ENCODE measurements at places on chromosomes 3 and 15.

DNA sequence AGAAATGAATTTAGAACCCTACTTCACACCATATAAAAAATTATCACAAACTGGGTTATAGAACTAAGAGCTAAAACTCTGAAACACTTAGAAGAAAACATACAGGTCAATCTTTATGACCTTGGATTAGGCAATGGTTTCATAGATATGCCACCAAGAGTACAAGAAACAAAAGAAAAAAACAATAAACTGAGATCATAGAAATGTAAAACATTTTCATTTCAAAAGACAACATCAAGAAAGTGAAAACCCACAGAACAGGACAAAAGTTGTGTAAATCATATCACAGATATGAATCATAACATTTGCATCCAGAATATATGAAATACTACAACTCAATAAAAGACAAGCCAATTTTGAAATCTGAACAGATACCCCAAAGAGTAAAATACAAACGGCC, 72.4 kb downstream of the TBL1XR1 start:
- no peak for DNase-seq

- no peak for DNase-seq
Measured at GRCh38 chr3:155701882-155702465, 42.9 kb downstream of the PLCH1 start.

DNA sequence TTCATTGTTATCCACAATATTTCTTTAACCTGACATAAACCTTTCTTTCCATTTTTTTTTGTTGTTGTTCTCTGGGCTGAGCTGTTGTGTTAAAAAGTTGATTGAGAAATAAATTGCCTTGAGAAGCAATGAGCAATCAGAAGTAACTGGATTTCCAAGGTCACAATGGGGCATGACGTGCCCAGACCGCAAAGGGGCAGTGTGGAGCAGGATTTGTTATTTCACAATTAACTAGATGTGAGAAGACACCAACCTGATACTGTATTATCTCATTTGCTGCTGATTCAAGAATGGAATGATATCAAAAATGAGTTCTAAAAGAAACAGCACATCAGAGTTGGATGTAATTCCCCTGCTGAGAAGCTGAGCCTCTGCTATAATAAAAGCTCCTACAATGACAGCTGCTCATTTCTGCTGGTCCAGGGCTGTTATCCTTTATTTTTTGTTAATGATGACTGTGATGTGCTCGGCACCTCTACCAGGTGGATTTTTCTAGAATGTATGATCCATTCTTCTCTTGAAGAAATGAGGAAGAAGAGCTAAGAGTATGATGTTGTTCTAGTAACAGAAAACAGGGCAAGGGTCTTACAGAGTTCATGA, 28.1 kb downstream of the CPNE4 start:
- peak; percentile 11 for DNase-seq

- DNase-seq, result no peak
Measured at GRCh38 chr15:72774696-72775383, 8.7 kb downstream of the ADPGK start.

DNA sequence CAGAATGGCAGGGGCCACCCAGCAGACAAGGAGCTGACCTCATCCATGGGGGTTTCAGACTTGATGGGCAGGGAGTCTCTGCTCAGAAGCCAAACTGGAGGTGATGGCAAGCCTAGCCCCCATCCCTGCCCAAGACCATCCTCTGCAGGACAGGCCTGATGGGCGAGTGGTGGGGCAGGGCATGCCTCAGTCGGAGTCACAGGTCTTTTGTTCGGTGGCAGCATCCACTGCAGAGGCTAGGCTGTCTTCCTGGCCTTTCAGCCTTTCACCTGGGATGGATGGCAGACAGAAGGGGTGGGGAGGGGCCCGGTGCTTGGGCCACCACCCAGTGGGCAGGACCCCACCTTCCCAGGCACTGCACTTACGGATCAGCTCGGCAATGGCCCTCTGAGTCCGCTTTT, 44.4 kb downstream of the PTH1R start:
- no peak for DNase-seq

DNA sequence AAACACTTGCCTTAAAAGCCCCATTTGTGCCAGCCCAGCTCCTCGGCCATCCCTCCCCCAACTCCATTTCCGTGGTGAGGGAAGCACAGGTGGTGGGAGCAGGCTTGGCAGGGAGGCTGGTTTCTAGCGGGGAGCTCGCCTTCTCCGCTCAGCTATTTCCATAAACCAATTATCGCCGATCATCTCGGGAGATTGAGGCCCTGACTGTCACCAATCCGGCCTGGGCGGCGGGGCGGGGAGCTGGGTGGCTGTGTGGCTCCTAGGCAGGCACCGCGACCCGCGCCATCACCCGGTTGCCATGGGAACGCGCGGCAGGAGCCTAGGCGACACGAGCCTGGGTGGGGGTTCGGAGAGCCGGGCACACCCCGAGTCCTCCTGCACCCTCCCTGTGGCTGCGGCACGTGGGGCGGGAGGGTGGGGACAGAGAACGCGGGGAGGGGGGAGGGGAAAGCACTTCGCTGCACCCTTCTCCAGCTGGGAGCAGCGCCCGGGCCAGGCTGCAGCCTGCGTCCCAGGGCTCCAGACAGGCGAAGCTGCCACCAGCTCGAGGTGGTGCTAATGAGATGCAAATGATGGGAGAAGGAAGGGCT, 9.3 kb downstream of the CCDC33 start:
- DNase-seq, result peak; percentile 25

DNA sequence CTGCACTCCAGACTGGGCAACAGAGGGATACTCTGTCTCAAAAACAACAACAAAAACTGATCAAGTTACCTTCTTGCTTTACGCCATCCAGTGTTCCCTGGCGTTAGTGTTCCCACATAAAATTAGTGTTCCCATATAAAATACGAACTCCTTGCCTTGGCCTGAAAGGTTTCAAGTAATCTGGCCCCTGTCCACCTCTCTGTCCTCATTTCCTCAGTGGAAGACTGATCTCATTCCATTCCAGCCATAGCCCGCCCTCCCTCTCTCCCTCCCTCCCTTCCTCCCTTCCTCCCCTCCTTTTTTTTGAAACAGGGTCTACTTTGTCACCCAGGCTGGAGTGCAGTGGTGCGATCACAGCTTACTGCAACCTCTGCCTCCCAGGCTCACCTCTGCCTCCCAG, 2.8 kb upstream of the CAND2 start:
- no peak for DNase-seq

DNA sequence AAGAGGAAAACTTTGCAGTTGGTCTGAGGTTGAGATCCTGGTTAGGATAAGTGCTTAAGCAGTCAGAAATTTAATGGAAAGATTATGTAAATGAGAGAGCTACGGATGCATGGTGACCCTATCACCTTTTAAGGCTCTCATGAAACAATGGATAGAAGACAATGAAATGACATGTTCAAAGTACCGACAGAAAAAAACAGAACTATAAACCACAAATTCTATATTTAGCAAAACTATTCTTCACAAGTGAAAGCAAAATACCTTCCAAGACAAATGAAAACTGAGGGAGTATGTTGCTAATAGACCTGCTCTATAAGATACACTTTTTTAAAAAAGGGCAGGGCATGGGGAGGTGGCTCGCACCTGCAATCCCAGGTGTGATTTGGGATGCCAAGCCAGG, 32.2 kb downstream of the DNAAF4 start:
- no peak for DNase-seq

- DNase-seq, result no peak
Measured at GRCh38 chr3:59766200-59766872, 716.5 kb upstream of the CFAP20DC start.

GRCh38 chr3:146469150-146470017, at the start of gene PLSCR2:
PLSCR2 (minus strand) TSS chr3:146469561; CDS start chr3:146459904, 9,657 bp downstream.
- DNase-seq, result peak; percentile 53

GRCh38 chr3:56291953-56292352, 176.3 kb downstream of the ERC2 start:
- no peak for DNase-seq

DNA sequence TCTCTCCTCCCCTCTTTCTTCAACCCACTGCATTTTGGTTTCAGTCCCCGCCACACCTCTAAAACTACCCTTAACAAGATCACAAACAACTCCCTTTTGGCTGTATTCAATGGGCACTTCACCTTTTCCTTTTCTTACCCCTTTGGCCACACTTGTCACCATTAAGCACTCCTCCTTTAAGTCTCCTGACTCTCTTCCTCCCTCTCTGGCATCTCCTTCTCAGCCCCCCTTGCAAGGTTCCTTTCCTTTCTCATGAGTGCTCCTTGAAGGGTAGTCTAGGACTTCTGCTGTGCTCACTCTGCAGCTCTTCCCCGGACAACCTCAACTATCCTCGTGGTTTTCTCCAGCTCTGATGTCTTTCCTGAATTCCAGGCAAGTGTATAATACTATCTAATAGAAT, 103.7 kb downstream of the RPL22L1 start:
- DNase-seq, result no peak

DNA sequence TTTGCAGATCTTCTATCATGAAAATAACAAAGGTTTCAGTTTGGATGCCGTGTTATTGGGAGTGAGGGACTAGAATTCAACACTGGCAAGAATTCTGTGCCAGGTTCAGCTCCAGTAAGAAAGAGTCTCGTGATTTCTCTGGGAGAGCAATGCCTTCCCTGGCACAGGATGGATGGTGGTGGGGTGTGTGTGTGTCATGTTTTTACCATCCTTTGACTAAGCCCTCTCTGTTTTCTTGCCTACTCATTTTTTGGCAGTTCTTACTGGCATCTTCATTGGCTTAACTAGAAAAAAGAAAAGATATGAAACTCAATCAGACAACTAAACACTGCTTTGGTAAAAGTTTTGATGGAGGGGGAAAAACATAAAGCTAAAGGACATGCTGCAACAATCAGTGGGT, 86.6 kb downstream of the FMN1 start:
- no peak for DNase-seq

GRCh38 chr3:192262001-192262400, 465.3 kb downstream of the FGF12 start:
- no peak for DNase-seq

DNA sequence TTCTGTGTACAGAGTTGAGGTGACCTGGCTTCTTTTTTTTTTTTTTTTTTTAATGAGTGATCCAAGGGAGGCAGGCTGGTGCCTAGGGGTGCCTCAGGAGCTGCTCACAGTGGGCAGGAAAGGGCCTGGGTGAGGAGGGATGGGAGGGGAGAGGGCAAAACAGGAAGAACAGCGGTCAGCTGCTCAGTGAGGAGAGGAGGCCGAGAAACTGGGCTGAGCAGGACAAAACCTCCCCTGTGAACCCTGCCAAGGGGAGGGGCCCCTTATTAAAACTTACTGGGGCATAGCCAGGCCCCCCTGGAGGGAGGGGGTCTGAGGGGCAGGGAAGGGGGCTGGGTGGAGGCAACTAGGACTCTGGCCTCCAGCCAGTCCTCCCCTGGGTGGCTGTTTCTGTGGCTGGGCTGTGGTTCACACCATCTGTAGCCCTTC, 3.5 kb downstream of the PLEKHO2 start:
- DNase-seq, result no peak

GRCh38 chr3:23406601-23407000, 203.5 kb downstream of the UBE2E2 start:
- no peak for DNase-seq

GRCh38 chr3:59280113-59280512, 230.3 kb upstream of the CFAP20DC start:
- DNase-seq, result no peak

DNA sequence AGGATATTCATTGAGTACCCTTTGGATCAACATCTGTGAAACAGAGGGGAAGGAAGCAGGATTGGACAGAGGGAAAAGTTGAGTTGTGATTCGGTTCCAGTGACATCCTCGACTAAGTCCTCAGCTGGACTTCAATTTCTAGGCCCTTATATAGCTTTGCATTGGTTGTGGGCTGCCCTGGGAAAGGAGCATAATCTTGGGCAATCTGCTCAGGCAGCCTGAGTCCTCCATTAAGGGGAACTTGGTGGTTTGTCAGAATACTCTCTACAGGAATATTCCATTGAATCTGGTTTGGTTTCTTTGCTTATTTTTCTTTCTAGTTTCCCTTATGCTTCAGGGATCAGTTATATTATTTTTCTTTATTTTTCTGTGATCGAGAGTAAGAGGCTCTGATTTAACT, 94.1 kb downstream of the TCF12 start:
- DNase-seq, result no peak

DNA sequence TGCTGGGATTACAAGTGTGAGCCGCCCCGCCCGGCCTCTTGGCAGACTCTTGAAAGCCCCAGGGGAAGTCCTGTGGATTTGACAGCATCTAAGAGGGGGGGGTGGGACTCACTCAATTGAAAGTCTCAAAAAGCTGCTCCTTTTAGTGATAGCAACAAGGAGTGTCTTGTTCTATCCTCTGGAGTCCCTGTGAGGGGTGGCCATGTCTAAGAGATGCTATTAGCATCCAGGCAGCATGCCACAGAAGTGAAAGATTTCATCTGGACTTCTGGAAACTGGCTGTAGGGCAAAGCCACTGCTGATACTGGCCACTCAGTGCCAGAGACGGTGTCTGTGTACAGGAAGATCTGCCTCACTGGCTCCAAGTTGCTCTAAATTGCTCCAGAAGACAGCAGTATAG, 74.0 kb downstream of the DHX36 start:
- no peak for DNase-seq

DNA sequence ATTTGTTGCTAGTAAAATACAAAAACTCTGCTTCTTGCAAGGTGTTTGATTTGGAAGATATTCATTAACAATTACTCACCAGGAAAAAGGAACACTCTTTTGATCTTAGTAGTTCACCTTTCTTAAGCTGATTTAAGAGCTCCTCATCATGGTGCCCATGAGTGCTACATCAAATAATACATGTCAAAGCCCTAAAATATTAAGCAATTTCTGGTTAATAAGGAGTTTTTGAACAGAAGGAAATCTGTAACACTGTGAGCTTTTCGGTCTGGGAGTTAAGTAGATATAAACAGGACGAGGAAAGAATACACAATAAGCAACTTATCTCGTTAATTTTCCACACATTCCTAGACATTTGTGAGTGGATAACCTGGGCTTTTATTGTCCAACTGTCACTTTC, 83.9 kb upstream of the DCBLD2 start:
- no peak for DNase-seq

- no peak for DNase-seq
Measured at GRCh38 chr15:60773255-60773654, 294.3 kb upstream of the ICE2 start.

- no peak for DNase-seq
Measured at GRCh38 chr3:136909187-136909586, 47.2 kb downstream of the NCK1 start.

DNA sequence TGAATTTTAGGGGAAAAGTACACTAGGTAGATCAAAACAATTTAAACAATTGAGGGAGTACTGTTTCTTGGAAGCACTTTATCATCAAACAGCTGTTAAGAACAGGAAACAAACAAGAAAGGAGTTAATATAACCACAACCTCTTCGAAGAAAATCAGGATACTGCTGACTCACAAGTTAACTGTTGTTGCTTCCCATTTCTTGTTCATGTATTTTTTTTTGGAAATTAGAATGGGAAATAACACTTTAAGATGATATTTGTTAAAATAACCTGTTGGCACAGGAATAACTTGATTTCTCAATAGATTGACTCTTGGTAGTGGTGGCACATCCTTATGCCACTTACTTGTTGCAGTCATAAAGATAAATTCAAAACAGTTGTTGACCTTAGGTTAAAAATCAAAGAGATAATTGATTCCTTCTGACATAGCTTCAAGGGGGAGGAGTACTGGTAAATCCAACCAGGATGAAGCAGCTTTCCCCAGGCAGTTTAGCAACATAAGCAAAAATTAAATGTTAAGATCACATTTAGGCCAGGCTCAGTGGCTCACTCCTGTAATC, 3.3 kb downstream of the BNIP2 start:
- no peak for DNase-seq
